NCI-H1105 treated with DMSO at 0.1 percent for 48 hours (cell line): ENCODE measurements at places on chromosomes 11 and 22.

GRCh38 chr11:92769112-92769511 lies 200.3 kb upstream of the MTNR1B start:
- DNase-seq = no peak

GRCh38 chr11:45638051-45638450 lies 27.4 kb downstream of the CHST1 start:
- DNase-seq = no peak

- no peak for DNase-seq
These were observed 14.2 kb downstream of the MADD start for GRCh38 chr11:47284151-47284550.

DNA sequence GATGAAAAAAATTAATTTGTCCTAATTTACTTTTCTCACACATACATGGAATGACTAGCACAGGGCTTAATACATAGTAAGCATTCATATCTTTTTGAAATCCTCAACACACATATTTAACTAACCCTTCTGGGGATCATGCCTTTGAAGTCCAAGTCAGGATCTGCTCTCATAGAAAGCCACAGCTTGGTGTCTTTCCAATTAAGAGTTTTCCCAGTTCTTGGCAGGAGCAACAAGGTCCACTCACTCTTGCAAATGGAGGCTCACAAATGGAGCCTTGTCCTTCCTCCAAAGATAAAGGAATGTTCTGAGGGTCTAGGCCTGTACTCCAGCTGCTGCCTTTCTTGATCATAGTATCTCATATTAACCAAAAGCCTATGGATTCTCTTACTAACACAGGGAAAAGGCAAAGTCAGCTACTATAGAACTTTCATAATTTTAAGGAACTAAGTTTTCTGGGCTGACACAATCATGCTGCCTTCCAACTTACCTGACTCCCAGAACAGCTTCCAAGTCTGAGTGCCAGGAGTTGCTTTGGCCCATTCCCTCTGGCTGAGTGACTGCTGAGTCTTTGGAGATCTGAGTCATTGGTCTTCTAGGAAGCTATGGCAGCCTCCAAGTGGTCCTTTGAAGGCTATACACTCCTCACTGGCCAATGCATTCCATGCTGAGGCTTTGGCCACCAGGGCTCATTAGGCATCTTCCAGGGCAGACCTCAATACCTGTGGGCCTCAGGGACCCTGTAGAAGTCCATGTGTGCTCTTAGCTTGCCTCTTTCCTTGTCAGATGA lies 25.8 kb upstream of the NUCB2 start:
- DNase-seq = no peak
